Aorta (tissue), 5 donors: ENCODE measurements at places on chromosomes 1 and 21. TPM values are rescaled to one million over a fixed set of nuclear protein-coding genes. Genes with fewer than 3 reads are reported as not detected.

The SNX27 gene
- total RNA-seq, result 34.7 TPM

The LCE1B gene
- not detected for total RNA-seq

The RNU1-2 gene
- total RNA-seq, result 7,231 TPM

The KPRP gene
- total RNA-seq, result not detected

The NT5C1A gene
- total RNA-seq, result 0.57 TPM

The CELA2B gene
- total RNA-seq, result 0.45 TPM
